ENCODE measurements at places on chromosomes 3 and 15.
A peak's percentile ranks its signal among the peaks of the same experiment; 100 is the strongest.

DNA sequence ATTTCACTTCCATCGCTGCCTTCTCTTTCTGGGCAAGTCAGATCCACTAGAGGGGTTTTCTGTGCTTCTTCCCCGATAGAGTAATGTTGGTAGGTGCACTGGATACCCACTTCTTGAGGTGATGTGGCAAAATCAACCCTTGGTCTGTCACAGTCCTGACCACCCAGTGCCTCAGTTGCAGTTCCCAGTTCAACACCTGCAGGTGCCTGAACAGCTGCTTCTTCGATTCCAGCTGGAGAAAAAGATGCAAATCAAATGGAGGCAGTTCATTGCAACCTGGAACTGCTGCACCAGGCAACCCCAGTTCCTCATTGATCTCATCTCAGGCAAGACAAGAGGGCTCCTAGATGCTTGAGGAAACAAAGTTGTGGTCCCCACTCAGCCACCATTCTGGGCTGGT, 186.6 kb downstream of the UBE2E2 start:
- no peak for DNase-seq

- no peak for DNase-seq
Observed at GRCh38 chr15:40084650-40085049, 24.0 kb downstream of the BMF start.

DNA sequence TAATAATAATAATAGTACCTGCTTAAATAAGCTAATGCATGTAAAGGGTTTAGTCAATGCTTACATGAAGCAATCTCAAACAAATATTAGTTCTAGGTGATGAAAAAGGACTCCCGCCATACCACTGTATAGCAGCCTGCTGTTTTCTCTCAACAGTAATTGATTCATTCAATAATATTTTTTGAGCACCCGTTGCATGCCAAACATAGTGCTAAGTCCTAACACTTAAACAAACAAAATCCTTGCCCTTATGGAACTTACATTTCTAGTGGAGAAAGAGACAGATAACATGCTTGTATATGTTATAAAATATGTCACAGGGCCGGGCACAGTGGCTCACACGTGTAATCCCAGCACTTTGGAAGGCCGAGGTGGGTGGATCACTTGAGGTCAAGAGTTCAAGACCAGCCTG, 61.2 kb upstream of the FLNB start:
- no peak for DNase-seq

- peak; percentile 58 for DNase-seq
Observed at GRCh38 chr3:160003520-160004128, 15.0 kb downstream of the IL12A start.

DNA sequence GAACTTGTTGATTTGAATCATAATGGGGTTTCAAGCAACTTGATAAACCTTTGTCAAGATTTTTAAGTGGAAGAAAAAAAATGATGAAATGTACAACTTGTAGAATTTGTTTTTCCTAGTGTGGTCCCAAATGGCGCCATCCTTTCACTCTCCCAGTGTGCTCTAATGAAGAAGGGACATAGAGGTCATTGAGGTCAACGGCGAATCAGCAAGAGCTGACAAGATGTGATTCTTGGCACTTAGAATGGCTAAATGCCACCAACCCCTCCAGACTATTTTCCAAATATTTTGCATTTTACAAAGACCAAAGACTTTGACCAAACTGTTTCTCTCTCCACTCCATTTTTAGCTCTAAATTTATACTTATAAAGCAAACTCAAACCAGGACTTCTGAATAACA, 320.2 kb upstream of the MME start:
- no peak for DNase-seq

DNA sequence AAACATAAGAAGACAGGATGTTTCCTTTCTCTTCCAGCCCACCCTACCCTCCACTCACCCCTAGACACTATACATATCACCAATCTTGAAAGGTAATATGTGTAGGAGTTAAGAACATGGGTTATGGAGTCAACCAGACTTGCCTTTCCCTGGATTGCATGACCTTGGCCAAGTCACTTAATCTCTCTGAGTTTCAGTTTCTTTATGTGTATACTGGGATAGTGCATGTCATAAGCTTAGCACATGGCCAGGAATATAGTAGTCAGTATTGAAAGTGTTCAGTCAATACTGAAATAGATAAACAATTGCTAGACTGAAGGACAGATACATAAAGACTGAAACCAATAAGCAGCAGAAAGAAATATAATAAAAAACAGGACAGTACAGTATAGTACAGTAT, 283.2 kb upstream of the STT3B start:
- no peak for DNase-seq

- no peak for DNase-seq
Observed at GRCh38 chr3:111812701-111813100, 46.4 kb upstream of the PHLDB2 start.

- no peak for DNase-seq
Observed at GRCh38 chr3:86938416-86939105, 52.4 kb downstream of the VGLL3 start.

GRCh38 chr15:27990521-27991515, 108.3 kb downstream of the OCA2 start:
- no peak for DNase-seq

GRCh38 chr3:128143496-128143895, 9.8 kb upstream of the EEFSEC start:
- DNase-seq: no peak

- DNase-seq: peak; percentile 8
Observed at GRCh38 chr3:43378066-43378935, 92.0 kb downstream of the SNRK start.

- DNase-seq: no peak
Observed at GRCh38 chr3:38124324-38125122, 12.4 kb downstream of the ACAA1 start.

DNA sequence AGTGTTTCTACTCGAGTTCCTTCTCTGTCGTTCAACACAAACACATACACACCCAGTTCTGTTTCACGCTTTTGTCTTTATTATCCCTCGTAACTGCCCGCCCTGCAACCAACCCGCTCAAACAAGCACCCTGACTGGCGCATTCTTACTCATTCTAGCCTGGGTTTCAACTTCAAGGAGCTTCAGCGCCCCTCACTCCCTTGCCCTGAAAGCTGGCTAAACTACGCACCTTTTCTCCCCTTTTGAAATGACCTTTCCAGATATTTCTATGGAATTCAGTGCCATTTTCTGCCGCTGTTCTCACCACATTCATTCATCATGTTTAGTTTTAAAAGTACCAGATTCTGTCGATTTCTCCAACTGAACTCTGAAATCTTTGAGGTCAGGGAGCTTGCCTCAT, 653 bp upstream of the MFSD1 start:
- DNase-seq: no peak

DNA sequence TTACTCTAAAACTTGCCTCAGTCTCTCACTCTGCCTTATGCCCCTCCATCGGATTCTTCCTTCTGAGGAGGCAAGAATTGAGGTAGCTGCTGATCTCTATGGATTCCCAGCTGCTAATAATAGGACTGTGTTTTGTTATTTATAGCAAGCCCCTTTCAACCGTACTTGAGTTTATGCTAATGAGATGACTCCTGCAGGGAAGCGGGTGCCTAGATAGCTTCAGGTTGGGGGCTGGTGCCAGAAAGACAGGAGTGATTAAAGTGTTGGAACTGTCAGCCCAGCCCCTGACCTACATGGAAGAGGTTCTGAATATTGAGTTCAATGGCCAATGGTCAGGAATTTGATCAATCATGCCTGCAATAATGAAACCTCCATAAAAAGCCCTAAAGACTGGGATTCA, 21.8 kb upstream of the LIMD1 start:
- no peak for DNase-seq

GRCh38 chr3:114241262-114241661, 3.9 kb upstream of the ZNF80 start:
- DNase-seq: no peak

- DNase-seq: no peak
Observed at GRCh38 chr15:99343881-99344551, 92.7 kb downstream of the LRRC28 start.

- no peak for DNase-seq
Observed at GRCh38 chr3:10574101-10574620, 68.8 kb upstream of the ATP2B2 start.

DNA sequence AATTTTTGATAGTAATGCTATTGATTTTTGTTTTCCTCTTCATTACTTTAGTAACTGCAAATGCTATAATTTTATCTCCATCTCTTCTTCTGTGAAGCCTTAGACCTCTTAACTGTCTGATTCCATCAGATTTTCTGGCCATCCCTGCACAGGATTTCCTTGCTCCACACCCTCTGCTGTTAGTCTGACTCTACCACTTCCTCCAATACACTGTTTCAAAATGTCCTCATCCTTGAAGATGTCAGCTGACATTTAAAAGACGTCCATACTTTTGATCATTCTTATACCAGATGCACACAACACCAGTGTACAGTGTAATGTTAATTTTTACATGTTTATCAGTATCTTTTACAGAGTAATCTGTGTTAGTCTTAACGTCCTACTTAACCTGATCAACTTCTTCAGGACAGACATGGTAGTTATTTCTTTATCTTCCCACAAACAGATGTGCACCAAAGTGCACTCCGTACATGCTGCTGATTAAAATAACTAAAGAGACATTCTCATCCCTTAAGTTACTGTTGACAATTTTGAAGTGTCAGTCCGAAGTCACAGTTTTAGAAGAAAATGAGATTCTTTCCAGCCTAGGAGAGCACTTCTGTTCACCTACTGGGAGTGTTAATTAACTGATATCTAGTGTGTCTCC, 102.4 kb upstream of the RASGRP1 start:
- no peak for DNase-seq

- no peak for DNase-seq
Observed at GRCh38 chr3:101383656-101384055, 63.3 kb upstream of the IMPG2 start.

- DNase-seq: no peak
Observed at GRCh38 chr3:156811089-156811862, 14.9 kb upstream of the LEKR1 start.

DNA sequence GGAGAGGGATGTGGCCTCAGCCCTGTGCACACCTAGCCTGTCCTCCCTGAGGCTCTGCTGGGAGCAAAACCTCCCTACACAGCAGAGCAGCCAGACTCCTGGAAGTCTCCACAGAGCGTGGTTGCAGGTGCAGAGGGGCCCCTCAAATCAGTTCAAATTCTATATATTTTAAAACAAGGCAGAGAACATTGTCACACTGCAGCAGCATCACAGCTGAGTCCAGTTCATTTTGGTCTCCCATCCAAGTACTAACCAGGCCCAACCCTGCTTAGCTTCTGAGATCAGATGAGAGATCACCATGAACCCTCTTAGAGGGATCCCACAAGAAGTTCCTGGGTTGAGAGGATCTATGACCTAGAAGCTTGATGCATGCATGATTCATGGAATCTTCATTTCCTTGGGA, 331.0 kb upstream of the RGMA start:
- no peak for DNase-seq

DNA sequence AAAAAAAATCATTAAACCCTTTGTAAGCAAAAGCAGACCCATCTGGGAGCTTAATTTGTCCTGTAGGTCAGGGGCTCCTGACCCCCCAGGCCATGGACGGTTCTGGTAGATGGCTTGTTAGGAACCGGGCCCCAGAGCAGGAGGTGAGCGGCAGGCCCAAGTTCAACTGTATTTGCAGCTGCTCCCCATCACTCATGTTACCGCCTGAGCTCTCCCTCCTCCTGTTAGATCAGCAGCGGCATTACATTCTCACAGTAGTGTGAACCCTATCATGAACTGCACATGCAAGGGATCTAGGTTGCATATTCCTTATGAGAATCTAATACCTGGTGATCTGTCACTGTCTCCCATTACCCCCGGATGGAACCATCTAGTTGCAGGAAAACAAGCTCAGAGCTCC, 60.7 kb downstream of the FSIP1 start:
- DNase-seq: peak; percentile 78

- no peak for DNase-seq
Observed at GRCh38 chr3:171727288-171727687, 83.0 kb downstream of the PLD1 start.

DNA sequence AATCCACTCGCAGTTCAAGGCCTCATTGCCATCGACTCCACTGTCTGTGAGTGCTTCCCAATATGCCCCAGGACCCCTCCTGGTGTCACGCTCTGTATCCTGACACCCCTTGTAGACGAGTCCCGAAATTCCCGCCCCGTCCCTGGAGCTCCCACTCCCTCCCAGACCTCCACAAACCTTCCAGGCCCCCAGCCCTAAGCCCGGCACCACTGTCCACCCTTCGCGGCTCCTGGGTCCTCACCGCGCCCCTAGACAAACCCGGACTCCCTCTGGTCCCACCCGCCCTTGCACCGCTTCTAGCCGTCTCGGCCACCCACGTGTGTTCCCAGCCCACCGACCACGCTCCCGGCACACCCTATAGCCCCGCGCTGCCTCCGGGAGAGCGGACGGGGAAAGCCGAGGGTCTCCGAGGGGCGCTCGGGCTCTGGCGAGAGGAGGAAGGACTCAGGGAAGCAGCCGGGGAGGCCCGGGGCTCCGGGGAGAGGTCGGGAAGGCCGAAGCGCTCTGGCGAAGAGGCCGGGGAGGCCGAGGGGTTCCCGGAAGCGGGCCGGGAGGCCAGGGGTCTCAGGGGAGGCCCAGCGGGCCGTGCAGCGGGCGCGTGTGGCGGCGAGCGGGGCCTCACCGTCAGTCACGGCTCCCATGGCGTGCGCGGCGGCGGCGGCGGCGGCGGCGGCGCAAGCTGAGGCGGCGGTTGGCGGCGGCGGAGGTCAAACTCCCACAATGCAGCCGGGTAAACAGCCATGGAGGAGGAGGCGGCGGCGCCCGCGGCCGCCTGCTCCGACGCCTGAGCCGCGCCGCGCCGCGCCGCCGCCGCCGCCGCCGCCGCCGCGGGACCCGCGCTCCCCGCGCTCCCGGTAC, at the start of the genes ATXN7 and THOC7:
Gene ATXN7, plus strand, starts transcription at position 718 of the 858 bp plus-strand sequence. CDS start 48,732 bp downstream, outside the sequence.
Gene THOC7, minus strand, starts transcription at position 656 of the 858 bp plus-strand sequence. Its CDS starts 15 bp downstream, at position 641.
- DNase-seq: peak; percentile 64

DNA sequence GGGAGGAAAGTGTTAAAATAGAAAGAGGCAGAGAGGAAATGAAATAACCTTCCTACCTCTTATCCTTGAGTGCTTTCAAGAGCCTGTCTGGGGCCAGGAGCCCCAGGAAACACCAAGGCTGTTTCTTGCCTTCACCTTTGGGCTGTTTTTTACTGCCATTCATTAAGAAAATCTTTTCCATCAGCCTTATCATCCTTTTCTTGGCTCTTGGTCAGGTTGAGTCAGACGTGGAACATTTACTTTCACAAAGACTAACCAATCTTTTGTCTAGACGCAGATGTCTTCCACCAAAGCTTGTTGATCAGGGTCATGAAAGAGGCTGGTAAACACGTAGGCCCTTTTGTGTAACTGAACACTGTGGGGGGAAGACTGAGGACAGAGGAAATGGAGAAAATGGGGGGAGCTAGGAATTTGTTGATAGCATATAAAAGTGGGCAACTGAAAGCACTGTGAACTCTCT, 151.0 kb upstream of the THBS1 start:
- DNase-seq: no peak

All from SJCRH30 (cell line).